ENCODE measurements at places on chromosomes 2 and 18.

GRCh38 chr18:65661391-65661790 is 89.4 kb upstream of the CDH7 start:
- DNase-seq = no peak

DNA sequence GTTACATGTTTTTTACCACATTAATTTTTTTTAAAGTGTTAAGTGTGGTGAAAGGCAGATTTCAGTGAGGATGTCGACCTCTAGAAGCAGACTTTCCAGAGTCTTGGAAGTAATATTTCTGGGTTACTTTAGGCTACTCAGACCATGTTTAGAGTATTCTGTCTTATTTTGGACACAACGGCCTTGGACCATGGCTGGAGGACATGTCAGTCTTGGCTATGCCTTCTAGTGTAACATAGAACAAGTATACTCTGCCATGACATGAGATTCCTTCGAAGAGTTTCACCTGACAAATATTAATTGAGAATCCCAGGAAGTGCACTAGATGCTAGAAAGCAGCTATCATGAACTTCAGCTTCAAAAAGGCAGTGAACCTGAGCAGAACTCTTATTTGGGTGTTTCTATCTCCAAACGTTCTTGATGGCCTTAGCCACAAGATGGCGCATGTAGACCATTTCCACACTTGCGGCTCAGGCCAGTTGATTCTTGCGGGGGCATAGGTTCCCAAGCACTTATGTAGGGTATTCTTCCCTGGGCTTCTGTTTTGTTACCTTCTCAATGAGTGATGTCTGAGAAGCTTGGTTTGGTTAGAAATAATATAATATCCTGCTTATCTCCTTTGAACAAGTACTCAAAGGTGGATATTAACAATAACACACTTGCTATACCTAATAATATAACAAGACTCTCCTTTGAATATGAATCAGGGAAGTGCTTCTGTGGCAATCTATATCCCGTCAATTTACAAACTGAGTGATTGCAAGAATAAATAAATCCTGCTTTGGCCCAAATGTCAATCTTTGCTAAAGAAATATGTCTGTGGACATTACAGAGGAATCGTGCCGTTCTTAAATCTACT is 62.0 kb downstream of the CACNB4 start:
- peak; percentile 24 for DNase-seq

DNA sequence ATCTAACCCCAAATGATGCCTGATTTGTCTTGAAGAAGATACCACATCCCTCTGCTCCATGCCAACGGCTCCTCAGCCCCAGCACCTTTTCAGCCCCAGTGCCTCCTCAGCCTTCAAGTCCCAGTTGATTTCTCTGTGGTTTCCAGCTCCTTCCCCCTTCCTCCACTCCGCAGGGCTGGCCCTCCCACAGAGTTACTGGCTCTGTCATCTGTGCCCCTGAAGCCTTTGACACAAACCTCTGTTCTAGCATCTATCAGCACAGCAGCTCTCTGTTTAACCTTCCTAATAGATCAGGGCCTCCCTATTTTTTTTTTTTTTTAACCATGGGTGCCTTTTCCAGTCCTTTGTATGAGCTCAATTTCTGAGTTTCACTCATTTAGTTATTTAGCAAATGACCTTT is 201.3 kb upstream of the CXCR4 start:
- no peak for DNase-seq

DNA sequence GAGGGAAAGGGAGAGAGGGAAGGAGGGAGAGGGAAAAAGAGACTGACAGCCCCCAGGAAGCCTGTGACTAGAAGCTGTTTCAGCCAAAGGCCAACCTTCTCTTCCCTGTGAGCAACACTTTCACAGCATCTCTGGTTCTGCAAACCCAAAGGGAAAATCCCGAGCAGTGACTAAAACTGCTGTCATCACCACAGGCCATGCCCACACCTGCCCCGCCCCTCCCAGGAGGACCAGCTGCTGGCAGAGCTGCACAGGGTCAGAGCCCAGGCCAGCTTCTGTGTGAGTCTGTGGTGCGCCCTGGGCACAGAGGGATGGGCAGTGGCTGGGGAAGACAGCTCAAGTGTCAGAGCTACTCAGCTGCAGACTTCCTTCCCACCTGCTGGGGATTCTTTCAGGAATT is 64.9 kb upstream of the OTOS start:
- DNase-seq = no peak

DNA sequence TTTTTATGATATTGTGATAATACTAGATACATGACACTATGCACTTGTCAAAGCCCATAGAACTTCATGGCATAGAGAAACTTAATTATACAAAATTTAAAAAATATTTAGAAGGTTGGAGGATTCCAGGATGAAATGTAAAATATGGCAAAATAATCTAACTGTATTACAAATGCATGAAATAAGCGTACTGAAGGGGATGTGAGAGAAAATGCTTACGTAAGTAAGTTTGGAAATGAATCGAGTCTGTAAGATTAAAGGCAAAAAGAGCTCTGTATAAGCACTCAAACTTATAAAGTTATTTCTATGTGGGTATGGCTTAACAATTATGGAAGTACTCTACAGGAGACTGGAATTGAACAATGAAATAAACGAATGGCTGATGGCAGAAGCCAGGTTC is 13.4 kb upstream of the CDC42EP3 start:
- no peak for DNase-seq

- no peak for DNase-seq
Observed at GRCh38 chr18:62897153-62897552, 181.8 kb downstream of the PHLPP1 start.

- DNase-seq = no peak
Observed at GRCh38 chr2:191428141-191428540, 182.9 kb downstream of the MYO1B start.

- DNase-seq = no peak
Observed at GRCh38 chr2:194464964-194465638, 1191.9 kb upstream of the SLC39A10 start.

Data from effector CD8-positive, alpha-beta T cell (primary cell).